ENCODE measurements at places on chromosomes 4 and X. TPM values are rescaled to one million over a fixed set of nuclear protein-coding genes. Genes with fewer than 3 reads are reported as not detected.

GRCh38 chr4:4690854-4691253 is 149.0 kb upstream of the STX18 start:
- no peak for DNase-seq

The ARAP2 gene
- total RNA-seq: 20.0 TPM

DNA sequence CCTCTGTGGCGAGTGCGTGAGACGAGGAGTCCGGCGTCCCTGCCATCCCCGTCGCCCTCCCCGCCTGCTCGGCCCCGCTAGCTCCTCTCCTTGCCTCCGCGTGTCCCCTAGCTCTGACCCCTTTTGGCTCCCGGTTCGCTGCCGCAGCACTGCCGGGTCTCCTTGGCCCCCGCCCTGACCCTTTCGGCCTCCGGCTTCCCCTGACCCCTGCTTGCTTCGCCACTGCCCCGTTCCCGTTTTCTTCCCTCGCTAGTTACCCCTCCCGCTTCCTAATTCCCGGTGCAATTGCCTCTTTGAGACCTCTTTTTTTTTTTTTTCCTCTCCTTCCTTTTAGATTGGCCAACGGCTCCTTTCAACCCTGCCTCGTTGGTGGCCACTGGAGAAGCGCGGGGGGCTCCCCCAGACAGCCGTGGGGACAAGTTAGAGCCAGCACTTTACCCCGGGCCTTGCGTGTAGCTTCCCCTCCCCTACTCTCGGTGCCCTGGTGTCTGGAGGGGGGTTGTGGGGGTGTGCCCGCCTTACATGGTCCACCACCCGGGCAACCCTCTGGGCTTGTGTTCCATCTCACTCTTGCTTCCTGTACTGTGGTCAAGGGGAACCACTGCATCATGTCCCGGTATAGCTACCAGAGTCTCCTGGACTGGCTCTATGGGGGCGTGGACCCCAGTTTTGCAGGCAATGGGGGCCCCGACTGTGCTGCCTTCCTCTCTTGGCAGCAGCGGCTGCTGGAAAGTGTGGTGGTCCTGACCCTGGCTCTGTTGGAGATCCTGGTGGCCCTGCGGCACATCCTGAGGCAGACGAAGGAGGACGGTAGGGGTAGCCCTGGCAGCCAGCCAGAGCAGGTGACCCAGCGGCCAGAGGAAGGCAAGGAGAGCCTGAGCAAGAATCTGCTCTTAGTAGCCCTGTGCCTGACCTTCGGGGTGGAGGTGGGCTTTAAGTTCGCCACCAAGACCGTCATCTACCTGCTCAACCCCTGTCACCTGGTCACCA is 548 bp downstream of the TMEM164 start:
- DNase-seq: no peak

- no peak for DNase-seq
These were observed 60.4 kb downstream of the SLC30A9 start for GRCh38 chr4:42050516-42051249.

DNA sequence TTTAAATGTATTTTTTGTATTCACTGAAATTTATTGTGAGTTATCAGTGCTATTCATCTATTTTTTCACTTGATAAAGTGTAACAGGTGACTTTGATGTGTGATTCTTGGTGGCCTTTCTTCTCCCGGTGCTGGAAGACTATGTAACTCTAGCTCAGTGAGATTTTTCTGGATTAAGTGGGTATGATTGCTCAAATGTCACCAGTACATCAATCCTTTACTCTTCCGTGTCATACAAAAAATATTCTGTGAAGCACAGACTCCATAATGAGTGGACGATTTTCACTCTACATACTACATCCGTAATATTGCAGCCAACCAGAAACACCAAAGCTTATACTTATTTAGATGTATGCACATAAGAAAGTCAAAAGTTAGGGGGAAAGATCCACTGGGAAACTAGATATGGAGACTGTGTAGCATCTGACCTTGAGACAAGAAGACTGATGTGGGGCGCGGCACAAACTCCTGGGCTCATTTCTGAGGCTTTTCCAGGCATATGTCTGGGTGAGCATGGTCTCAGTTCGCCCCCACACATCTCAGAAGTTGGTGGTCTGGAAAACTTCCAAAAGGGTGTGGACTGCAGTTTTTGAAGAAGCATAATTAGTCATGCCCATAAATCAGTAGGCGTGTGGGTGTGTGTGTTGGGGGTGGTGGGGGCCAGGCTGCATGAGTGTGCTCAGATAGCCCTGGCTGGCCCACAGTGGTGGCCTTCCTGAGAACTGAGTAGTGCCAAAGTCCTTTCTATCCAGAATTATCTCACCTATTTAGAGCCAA is 53.9 kb upstream of the TENM3 start:
- DNase-seq: no peak

- no peak for DNase-seq
These were observed 9.4 kb upstream of the TET2 start for GRCh38 chr4:105137121-105137875.

DNA sequence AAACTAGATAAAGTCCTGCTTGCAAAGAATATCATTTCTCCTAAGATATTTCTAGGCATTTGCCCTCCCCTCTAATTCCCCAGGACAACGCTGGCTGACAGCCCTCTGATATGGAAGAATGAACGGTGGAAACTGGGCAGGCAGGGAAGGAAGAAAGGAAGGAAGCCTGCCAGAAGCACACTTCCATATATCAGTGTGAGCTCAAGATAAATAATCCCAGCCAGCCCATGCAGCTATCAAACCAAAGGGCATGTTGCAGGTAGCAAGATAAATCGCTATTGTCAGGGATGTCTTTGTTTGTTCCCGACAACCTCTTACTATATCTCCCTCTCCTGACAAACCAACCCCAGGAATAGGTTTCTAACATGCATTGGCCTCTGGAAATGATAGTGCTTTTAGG is 412.8 kb downstream of the HNRNPD start:
- DNase-seq: no peak

DNA sequence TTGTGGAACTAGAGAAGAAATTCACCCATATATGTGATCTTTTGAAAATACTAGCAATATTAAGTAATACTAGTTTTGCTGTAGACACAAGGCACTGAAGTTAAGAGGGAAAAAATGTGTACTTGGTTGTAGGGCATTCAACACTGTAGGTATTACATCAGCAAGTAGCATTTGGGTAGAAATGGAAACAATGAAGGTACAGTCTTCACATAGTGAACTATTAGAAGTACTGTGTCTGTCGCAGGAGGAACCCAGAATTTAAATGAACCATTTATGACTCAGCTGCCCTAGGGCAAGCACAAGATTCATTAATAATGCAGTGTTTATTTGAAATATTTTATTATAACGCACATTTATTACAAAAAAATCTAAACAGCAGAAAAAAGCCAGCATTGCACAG is 572.7 kb upstream of the TENM3 start:
- DNase-seq: no peak

The PRAF2 gene
- 10.0 TPM for total RNA-seq

GRCh38 chr4:150769248-150769647 is 187.3 kb downstream of the MAB21L2 start:
- no peak for DNase-seq

DNA sequence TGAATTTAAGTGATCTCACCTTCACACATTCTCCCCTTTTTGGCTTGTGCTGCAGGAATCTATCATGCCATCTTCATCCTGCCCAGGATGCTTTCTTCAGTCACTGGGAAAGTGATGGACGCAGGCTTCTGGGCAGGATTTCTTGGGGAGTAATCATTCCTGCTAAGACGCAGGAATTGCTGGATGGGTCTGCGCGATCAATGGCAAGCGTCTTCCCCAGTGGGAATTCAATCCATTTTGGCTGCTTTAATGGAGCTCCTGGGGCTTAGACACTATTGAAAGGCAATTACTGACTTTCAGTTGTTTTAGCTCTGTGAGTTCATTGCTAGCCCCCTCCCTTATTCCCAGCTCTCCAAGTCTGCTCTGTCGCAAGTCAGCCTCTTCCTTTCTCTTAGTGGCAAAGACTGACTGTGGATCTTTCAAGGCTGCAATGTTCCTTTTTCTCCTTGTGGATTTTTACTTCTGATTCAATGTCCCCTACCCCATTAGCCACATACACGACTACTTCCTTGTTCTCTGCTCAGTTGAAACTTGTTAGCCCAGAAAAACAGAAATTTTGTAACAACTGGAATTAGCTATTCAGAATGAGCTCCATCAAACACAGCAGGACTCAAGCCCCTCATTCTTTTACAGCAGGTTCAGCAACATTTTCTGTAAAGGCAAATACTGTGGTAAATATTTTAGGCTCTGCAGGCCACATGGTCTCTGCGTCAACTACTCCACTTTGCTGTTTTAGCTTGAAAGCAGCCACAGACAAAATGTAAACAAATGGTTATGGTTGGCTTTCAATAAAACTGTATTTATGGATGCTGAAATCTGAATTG is 154.9 kb downstream of the ASB9 start:
- no peak for DNase-seq

- DNase-seq: no peak
These were observed 4.8 kb upstream of the KIAA0232 start for GRCh38 chr4:6777636-6778281.

- no peak for DNase-seq
These were observed 313.9 kb upstream of the NWD2 start for GRCh38 chr4:36930562-36931111.

DNA sequence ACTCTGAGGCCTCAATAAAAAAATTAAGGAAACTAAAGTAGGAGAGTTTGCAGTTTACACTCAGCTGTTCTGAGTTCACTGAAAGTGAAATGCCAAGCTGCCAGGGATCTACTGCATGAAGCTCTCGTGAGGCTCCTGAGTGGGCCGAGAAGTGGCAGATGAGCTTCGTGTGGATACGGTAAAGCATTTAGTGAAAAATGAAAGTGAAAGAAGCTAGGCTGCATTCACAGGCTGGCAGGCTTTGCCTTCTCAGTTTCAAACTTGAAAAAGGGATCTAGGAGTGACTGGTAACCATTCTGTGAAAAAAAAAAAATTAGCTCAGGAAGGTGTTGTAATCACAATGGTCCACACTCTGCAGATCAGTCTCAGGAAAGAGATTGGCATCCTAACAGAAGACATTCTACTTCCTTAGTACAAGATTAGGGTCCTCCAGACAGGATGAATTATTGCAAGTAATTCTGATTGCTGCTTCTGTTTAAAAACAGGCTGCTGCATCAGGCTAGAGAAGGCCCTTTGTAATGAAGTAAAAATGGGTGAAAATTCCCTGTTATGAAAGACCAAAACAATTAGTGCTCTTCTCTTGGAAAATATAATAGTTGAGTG is 679.9 kb downstream of the RPA4 start:
- no peak for DNase-seq
